ENCODE measurements at places on chromosomes 12 and 14.

- peak; percentile 53 for DNase-seq
These were observed 68.0 kb downstream of the SERPINA3 start for GRCh38 chr14:94679937-94680861.

DNA sequence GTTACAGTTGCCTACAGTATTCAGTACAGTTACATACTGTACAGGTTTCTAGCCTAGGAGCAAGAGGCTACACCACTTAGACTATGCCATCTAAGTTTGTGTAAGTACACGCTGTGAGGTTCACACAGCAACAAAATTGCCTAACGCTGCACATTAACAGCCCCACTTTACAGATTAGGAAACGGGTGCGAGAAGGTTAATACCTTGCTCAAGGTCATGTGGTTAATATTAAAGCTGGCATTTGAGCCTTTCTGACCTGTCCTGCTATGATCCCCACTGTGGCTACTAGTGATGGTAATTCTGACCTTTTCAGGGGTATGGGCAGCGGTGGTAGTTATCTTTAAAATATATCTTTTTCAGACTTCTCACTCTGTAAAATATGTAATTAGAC lies 20.9 kb downstream of the ACVR1B start:
- no peak for DNase-seq

- DNase-seq, result no peak
These were observed 254.6 kb downstream of the SOX5 start for GRCh38 chr12:23694920-23695319.

- DNase-seq, result no peak
These were observed 62.4 kb upstream of the PRMT8 start for GRCh38 chr12:3428631-3429030.

GRCh38 chr12:1697271-1697670 lies 6.4 kb downstream of the ADIPOR2 start:
- no peak for DNase-seq

- no peak for DNase-seq
These were observed 191.9 kb downstream of the EPS8 start for GRCh38 chr12:15597125-15597830.

DNA sequence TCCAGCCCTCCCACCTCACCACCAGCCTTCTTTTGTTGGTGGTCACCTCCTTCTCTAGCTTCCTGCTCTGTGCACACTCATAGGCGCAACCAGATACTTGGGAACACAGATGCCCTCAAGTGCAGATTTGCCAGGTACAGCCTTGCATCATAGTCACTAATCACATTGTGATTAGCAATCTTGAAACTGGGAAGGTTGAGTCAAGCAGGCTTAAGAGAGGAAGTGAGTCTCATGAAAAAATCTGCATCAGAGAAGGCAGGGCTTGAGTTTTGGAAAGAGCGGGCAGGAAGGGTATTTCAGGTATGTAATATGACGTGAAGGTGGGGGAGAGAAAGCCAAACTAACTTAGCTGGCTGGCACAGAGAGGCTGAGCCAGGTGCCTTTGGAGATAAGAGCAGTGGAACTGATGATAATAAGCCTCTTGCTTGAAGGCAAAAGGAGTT lies 2.7 kb upstream of the RABGGTA start:
- no peak for DNase-seq

DNA sequence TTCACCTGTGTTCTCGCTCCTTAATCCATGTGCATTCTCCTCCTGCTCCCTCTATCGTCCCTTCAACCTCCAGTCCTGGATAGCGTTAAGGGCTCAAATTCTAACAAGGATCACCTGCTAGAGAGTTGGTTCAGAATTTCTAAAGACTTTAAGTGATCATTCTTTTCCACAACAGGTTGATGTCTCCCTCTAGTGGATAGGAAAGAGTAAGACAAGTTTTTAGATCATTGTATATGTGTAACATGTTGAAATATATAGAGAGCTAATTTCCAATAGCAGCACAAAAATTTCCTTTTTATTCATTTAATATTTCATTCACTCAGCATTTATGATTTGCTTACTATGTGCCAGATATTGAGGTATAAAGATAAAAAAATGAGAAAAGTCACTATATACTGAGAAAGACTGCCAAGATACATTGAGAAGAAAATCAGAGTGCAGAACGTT lies 9.3 kb upstream of the ESR2 start:
- DNase-seq, result peak; percentile 65

- no peak for DNase-seq
These were observed 377.1 kb upstream of the SFSWAP start for GRCh38 chr12:131333621-131334440.

- no peak for DNase-seq
These were observed 31.0 kb downstream of the CCDC85C start for GRCh38 chr14:99573000-99573330.

- no peak for DNase-seq
These were observed 535.4 kb downstream of the RPS29 start for GRCh38 chr14:49050822-49051221.

GRCh38 chr12:52949413-52950331 lies 754 bp downstream of the KRT18 start:
- no peak for DNase-seq

- DNase-seq, result peak; percentile 67
These were observed 63.5 kb downstream of the DGLUCY start for GRCh38 chr14:91177073-91178034.

DNA sequence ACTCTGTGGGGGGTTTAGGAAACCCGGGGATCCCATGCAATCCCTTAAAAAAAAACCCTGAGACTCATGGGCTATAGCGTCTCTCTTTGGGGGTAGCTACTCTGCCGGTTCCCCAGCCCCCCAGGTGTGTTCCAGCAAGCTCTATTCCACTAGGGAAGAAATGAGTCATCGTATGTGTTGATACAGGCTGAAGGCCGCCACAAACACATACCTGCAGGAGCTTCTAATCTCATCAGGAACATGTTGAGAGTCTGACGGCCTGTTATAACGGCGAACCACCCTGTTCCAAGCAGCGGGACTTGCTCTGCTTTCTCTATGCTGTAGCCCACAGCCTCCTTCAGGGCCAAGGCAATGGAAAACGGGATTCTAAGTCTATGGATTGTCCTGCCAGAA lies 977 bp upstream of the KRT5 start:
- DNase-seq, result no peak

DNA sequence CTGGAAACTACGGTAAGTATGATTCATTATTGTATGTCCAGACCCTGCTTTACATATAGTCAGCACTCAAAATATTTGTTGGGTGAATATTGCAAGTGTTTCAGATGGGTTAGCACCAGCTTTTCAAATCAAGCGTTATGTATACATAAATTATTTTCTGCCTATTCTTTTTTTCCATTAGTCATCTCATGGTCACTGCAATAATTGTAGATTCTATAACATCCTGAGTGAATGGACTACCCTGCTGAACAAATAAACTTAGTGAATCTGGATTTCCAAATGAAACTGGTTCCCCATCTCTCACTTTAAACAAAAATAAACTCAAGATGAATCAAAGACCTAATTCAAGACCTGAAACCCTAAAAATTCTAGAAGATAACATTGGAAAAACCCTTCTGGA lies 152.3 kb downstream of the DIO2 start:
- DNase-seq, result no peak

GRCh38 chr12:77968571-77968970 lies 137.9 kb downstream of the NAV3 start:
- DNase-seq, result no peak

DNA sequence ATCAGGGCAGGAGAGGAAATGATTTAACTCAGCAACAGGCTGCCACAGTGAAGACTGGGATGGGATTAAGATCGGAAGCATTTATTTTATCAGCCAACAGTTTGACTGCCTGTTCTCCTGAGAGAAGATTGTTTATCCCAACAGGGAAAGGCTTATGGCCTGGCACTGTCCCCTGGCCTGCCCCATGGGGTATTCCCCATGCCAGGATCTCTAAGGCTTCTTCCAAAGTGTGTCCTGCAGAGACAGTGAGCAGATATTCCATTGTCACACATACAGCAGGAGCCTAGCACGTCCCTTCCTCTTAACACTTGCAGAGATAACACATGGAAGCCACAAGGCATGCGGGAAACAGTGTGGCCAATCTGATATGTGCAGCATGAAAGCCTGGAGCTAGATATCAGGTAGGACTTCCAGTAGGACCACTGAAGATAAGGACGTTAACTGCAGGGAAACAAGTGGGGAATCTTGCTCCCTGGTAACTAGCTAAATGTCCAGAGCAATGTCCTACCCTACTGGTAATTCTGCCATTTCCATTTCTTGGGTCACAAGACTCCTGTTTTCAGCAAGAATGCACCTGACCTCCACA lies 48.2 kb downstream of the IQSEC3 start:
- no peak for DNase-seq

- DNase-seq, result no peak
These were observed 109.7 kb downstream of the CHST11 start for GRCh38 chr12:104566244-104566993.

GRCh38 chr14:94018308-94018707 lies 7.8 kb upstream of the OTUB2 start:
- DNase-seq, result no peak

DNA sequence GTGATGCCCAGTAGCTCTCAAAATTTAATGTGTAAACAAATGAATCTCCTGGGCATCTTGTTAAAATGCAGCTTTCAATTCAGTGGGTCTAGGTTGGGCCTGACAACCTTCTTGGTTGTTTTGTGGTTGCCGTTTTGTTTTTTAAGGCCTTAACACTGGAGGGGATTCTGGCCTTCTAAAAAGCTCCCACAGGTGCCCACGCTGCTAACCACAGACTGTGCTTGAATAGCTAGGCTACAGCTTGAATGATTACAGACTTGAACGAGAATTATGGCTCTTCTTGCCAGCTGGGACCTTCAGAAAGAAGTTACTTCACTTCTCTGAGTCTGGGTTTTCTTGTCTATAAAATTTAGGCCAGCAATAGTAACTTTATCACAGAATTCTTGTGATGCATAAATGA lies 1.3 kb upstream of the FLVCR2 start:
- no peak for DNase-seq

- DNase-seq, result no peak
These were observed 17.6 kb downstream of the SOAT2 start for GRCh38 chr12:53120685-53121525.

GRCh38 chr12:76768576-76768975 lies 4.7 kb downstream of the ZDHHC17 start:
- no peak for DNase-seq

DNA sequence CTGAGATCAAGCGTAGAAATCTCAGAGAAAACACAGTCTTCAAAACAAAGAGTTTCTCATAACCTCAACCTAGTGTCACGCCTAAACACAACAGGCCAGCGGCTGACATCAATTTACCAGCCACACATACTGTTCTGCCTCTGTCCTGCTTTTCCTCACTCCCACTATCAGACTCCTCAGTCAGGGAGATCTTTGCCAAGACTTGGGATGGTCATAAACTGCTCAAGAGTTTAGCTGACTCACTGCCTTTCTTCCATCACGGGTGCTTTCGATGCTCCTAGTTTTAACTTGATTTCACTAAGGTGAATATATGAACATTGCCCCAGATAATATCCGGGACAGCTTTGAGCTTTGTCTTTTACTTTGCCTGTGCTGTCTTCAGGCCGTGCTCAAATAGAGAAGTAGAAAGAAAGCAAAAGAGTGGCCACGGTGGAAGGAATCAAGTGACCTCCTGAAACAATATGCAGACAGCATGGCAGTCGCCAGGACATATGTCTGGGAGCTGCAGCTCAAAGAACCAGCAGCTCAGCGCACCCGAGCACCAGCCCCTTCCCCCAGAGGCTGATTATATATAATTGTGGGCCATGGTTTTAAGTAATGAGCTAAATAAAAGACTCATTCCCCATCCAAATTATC lies 12.1 kb downstream of the MDM1 start:
- no peak for DNase-seq

DNA sequence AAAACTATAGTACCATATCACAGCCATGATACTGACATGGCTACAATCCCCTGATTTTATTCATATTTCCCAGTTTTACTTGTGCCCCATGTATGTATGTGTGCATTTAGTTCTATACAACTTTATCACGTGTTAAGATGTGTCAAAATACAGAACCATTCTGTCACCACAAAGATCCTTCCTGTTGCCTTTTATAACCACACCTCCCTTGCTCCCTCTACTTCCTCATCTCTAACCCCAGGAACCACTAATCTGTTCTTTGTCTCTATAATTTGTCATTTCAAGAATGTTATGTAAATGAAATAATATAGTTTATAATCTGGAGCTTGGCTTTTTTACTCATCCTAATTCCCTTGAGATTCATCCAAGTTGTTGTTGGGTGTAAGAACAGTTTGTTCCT lies 358.4 kb downstream of the DPF3 start:
- DNase-seq, result no peak

DNA sequence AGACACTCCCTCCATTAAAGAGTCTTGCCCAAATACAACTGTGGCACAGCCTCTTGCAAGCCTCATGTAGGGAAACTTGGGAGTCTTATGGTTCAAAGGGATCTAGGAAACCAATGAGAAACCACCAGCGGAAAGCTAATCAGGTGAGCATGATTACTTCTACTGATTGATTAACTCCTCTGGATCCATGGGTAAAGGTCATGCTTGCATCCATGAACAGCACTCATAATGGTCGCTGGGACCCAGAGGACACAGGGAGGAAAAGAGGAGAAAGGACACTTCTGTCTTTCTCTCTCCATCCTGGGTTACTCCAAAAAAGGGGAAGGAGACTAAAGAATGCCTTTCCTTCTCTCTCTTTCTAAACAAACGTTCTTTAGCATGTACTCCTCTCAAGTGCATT lies 1397.2 kb downstream of the LRFN5 start:
- DNase-seq, result no peak

GRCh38 chr14:54348001-54348611 lies 48.7 kb upstream of the CDKN3 start:
- peak; percentile 55 for DNase-seq

Data from SK-N-SH (cell line).